ENCODE measurements at places on chromosomes 1 and 21.

GRCh38 chr1:172536256-172536655 lies 3.3 kb downstream of the SUCO start:
- no peak for DNase-seq

DNA sequence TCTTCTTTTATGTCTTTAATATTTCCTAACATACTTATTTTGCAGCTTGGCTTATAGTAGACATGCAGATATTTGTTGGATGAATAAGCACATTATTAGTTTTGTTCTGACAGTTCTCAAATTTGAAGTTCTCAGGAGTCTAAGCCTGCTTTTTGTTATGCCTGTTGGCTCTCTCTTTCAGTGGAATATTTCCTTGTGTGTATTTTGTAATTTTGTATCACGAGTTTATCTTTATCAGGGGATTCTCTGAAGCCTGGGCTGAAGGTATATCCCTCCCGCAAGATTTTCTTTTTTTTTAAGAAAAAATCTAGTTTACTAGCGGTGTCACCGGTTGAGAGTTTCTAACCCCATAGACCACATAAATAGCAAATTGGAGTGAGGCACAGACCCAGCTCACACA lies 105.9 kb downstream of the RGL1 start:
- DNase-seq, result no peak

DNA sequence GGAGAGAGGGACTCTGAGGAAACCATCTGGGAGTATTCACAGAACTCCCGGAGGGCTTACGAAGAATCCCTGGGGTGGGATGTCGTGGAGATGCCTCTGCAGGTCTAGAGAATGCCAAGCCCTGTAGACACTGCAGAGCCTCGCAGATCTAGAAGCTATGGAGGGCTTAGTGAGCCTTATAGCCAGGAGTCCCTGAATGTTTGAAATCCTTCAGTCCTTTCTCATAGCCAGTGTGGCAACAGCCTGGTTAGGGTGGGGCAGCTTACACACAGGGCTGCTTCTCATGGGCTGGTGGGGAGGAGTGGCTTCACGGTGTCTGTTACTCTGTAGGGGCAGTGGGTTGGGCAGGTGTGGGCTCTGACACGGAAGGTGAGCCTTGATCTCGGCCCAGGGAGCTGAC lies 44.2 kb upstream of the KDM4A start:
- DNase-seq, result no peak

DNA sequence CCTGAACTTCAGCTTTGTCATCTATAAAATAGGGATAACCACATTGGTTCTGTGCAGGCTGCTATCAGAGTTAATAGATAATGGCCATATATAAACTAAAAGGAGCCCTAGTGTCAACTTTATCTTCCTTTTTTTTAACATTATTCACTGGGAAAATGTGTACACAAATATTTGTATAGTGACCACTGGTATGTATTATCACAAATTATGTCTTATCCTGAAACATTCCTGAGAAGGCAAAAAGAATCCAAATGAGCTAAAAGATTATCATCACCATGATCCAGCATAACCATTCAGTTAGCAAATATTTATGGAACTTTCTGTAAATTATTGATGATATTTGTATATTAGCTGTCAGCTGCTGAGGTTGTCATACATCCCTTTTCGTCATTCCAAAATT lies 16.6 kb downstream of the ANGPTL3 start:
- DNase-seq, result no peak

All from Panc1 (cell line).